ENCODE measurements at places on chromosomes 1 and 21.
A peak's percentile ranks its signal among the peaks of the same experiment; 100 is the strongest.

- no peak for DNase-seq
These were observed 3.8 kb upstream of the NCMAP start for GRCh38 chr1:24551960-24552571.

- no peak for DNase-seq
These were observed 79.7 kb downstream of the TBX19 start for GRCh38 chr1:168360151-168361021.

DNA sequence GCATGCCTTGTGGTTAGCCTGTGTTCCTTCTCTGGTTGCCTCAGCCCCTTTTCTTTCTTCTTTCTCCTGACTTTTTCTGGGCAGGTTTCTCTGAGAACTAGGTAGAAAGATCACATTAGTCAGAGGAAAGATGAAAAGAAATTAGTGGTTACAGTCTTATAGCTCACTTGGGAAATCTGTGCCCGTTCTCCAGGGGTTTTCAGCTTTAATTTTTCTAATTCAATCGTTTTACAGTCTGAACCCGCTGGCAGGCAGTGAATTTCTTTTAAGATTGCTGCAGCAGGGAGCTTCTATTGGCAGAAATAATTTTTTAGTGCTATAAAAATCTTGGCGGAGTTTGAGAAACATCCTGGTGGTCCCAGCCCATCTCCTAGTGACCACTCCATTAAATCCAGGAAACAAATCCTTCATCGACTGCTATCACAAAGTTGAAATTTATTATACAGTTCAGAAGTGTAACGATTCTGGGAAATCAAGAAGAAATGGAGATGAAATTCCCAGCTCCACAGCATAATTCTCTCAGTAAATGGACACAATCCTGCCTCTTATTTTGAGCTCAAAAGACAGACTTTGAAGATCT is 113.1 kb downstream of the PCP4 start:
- DNase-seq: no peak

DNA sequence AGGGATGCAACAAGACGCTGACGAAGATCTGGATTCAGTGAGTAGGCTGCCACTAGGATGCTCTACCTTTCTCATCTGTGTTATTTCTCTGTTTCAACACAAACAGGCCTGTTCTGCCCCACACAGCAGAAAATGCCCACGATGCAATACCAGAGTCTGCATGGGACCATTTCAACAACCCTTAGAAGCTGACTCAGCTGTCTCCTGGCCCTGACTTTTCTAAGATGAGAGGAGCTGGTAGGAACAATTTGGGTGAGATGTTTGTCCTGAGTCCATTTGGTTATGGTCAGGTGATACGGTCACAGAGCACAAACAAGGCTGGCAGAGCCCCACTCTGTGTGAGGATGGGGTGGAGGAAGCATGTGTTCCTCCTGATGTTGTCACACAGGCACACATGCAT is 11.5 kb upstream of the SLC2A1 start:
- DNase-seq: peak; percentile 90

DNA sequence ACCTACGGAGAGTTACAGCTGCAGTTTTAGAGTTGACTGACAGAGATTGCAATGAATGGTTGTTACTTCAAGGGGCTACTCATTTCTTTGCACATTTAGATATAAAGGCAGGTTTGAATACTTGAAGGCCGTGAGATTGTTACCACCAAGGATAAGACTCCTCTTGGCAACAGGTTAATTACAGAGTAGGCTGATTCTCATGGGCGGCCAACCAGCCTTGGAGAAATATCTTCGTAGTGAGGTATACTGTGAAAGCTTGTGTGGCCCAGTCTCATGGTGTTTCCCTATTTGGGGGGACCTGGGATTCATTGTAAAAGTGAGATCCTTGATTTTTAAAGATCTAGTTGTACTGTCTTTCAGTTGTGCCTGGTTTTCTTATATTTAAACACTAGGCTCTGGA is 103.2 kb upstream of the OLFM3 start:
- DNase-seq: no peak

- no peak for DNase-seq
These were observed 21.9 kb upstream of the ID3 start for GRCh38 chr1:23581219-23581618.

- peak; percentile 70 for DNase-seq
These were observed 15.6 kb upstream of the PIGM start for GRCh38 chr1:160047111-160047991.

- no peak for DNase-seq
These were observed 11.7 kb downstream of the CNIH4 start for GRCh38 chr1:224368409-224368808.

- DNase-seq: no peak
These were observed 7.1 kb downstream of the BECN2 start for GRCh38 chr1:241964550-241965282.

DNA sequence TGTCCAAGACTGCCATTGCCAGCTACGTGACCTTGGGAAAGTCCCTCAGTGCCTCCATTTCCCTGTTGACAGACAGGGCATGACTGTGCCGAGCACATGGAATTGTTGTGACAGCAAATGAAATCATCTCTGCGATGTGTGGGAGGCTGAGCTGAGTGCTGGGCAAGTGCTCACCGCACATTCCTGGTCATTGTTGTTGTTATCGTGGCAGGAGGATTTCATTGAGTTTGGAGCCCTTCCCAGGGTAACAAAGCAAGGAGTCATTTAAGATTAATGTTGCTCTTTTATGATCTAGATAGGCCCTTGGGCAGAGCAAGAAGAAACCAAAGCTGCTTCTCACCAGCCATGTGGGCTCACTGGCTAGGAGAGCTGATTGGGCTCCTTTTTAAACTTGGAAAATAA is 39.6 kb upstream of the ITPKB start:
- no peak for DNase-seq

GRCh38 chr1:39959651-39960333 is 4.8 kb downstream of the MFSD2A start:
- no peak for DNase-seq

DNA sequence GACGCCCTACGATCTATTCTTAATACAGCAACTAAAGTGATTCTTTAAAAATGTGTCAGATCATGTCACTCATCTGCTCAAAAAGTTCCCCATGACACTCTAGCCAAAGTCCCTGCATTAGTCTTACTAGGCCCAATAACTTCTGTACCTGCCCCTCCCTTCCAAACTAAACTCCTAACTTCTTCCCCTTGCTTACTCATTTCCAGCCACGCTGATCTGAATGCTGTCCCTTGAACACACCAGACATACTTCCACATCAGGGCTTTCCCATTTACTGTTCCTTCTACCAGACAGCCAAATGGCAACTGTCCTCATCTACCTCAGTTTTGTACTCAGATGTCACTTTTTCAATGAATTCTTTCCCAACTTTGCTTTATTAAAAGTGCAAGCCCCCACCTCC is 1.2 kb downstream of the PPT1 start:
- DNase-seq: no peak

- DNase-seq: no peak
These were observed 10.2 kb downstream of the SMPDL3B start for GRCh38 chr1:27945020-27945419.

DNA sequence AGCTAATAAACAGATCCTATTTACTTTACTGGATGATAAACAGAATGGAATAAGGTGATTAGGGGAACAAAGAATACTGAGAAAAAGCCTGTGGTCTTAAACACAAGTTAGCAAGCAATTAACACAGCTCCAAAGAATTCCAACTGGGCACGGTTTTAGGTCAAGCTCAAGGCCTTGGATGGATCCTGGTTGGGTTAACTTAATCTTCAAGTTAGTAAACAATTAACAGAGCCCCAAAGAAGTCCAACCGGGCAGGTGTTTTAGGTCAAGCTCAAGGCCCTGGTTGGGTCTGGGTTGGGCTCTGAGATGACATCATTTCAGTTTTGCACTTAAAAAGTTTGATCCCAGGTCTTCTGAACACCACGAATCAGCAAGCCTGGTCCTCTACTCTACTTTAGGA is 1086.3 kb upstream of the TMPRSS15 start:
- no peak for DNase-seq

GRCh38 chr1:244319283-244320132 is 132.2 kb downstream of the ADSS2 start:
- no peak for DNase-seq

DNA sequence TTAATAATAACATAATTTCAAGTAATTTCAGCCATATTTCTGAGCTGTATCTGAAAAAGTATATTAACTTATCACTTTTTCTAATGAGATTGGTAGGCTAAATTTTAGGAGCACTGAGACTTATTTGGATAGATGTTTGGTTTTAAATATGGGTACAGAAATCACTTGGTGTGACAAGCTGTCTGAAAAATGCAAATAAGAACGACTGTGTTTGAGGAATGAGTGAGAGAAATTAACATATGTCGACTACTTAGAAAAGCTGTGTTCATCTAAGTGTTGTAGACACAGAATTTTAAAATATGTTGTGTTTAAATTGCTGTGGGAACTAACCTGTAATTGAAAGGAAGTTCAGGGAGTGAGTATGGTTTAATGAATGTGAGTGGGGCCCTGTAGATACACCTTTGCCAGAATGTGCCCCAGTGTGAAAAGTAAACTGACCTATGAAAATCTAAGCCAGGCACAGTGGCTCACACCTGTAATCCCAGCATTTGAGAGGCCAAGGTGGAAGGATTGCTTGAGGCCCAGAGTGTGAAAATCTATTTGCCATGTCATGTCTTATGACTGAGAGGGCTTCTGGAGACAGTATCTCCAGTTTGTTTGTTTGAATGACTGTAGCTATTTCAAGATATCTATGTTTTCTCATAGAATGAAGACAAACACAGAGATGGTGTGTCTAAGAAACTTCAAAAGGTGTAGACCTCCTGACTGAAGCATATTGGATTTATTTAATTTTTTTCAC is 53.8 kb upstream of the LRRC8C start:
- DNase-seq: no peak

DNA sequence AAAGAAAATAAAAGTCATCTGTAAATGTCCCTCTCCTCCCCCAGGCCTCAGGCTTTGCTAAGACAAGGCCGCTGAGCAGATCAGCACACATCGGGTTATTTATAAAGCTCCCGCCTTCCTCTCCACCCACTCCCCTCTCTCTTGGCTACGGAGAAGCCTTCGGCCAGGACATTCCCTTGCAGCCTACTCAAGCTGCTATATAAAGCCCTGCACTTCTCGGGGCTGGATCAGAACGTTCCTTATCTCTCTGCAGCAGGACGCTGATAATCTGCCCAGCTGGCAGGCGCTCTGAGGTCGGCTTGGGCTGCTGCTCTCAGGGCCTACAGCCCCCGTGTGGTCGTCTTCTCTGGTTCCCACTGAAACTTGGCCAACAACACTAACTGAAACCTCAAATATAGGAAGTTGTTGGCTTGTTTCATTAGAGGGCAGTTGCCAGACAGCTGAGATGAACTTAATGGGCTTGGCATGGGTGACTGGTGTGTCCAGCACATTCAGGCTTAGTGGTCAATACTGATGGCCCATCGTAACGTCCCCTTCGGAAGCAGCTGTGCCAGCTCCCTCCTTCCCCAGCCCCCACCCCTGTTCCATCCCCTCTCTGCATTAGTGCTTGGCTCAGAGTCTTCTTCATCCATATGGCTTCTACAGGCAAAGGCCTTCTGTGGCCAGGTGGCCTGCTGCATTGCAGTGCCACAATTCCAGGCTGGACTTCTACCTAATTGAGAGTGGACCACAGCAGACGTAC is 64.6 kb downstream of the IER5 start:
- peak; percentile 95 for DNase-seq

DNA sequence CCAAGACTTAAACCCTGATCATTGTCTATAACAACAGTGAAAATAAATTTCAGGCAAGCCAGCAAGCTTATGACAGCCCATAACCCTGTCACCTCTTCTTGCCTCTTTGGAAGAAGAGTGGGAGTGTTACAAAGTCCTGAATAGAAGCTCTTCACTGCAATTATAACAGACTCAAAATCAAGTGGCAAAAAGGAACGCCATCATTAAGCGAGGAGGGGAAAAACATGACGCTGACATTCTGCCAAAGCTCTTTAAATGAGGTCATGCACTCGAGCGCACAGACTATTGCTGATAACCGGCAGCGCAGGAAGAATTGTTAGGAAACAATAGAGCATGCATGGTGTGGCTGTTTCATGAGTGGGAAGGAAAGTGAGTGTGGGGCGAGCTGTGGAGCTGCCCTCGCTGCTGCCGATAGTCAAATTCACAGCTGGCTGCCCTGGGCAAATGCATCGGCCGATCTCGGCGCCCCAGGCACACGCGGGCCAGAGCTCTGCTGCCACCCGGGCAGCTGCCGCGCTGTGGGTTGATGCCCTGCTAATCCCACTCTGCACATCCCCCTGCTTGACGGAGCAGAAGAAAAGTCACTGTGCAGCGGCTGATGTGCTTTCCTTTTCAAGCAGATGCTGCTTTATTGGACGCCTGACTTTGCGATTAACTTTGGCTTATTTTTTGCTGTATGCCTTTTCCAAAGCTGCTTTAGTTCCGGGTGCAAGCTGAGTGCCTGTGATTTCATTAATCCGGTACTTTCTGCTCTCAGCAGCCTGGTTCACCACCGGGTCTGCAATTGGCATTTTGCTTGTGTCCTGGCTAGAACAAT is 102.4 kb upstream of the ST6GALNAC5 start:
- no peak for DNase-seq

- no peak for DNase-seq
These were observed 2.9 kb downstream of the KCNJ10 start for GRCh38 chr1:160066829-160067745.

GRCh38 chr1:109282497-109282951 is 421 bp downstream of the PSRC1 start:
- DNase-seq: no peak

Measured in RPMI8226 (cell line).